ENCODE measurements at places on chromosomes 2 and 18.

GRCh38 chr2:16114070-16114469 lies 173.7 kb downstream of the MYCN start:
- DNase-seq = no peak

GRCh38 chr2:64225491-64225890 lies 81.3 kb upstream of the PELI1 start:
- DNase-seq = peak; percentile 46

DNA sequence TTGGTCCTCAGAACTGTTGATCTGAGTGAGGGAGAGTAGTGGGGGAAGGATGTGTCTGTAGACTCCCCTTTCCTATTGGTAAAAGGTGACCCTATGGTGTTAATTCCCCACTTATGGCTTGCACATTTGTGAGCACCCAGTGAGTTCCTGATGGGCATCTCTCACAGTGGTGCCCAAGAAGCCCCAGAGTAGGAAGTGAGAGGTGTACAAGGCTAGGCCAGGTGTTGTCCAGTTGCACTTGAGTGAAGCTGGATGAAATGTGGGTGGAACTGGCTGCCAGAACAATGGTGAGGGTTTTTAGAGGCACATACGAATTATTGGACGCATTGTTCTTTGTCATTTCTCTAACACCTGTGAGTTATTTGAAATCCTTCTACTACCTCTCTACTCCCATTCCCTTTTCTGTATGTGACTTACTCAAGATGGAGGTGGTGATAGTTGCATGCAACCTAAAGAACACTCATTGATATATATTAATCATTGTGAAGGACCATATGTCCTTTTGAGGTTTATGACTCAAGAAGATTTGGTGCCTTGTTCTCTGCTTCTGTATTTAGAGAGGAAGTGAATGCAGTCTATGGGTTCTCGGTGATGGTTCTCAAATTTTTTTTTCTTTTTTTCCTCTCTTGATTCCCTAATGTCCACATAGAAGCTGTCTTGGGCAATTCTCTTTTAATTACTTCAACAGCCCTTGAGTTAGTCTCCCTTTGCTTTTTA lies 162.7 kb downstream of the FSHR start:
- no peak for DNase-seq

DNA sequence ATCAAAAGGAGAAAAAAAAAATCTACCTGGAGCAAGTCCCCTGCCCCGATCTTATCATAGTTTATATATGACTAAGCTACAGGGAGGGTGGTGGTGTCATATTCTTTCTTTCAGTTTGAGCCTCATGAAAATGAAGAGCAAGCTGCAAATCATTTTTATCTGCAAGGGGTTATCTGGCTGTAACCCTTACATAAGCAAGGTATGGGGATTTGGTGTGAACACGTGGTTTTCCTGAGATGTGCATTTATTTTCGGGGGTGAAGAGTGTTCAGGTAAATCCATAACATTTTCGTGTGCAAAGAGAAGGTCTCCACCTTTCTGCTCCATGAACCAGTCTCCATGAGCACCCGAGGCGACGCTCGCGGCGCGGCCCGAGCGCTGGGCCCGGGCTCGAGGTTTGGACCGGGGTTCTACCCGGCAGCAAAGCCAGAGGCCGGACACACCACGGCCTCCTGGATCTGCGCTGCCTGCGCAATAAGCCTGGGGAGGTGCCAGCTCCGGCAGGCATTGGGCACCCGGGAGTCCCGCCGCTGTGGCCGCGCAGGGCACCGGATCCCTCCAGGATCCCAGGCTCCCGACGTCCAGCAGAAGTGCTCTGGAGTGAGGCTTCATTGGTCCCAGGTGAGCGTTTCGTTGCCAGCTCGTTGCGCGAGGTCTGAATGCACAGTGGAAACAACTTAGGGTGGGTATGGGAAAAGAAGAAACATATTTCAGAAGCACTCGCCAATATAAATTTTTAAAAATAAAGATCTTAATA lies 36.1 kb upstream of the GPD2 start:
- DNase-seq = peak; percentile 42

- DNase-seq = peak; percentile 16
Observed at GRCh38 chr2:143452817-143453451, 323.7 kb downstream of the ARHGAP15 start.

GRCh38 chr2:157261199-157261782 lies 3.8 kb downstream of the GALNT5 start:
- DNase-seq = peak; percentile 69

GRCh38 chr18:62399276-62399675 lies 74.2 kb downstream of the TNFRSF11A start:
- no peak for DNase-seq

DNA sequence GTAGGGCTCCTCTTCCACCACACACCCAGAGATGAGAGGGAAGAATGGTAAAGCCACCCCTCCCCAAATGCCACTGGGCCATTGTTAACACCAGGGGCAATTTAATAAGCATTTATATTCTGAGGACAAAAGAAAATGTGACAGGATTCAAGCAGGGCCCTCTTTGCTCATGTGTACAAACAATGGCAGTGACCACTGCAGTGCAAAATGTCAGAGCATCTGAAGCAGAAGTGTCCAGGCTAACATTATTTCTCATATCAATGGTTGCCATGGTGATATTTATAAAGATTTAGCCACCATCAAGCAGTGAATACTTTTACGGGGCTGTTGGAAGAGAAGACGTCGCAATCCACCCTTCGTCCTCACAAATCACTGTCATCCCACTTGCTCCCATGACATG lies 10.8 kb upstream of the EPB41L3 start:
- DNase-seq = no peak

GRCh38 chr2:88027697-88028389 lies 11.5 kb upstream of the RNU2-63P start:
- DNase-seq = no peak

- no peak for DNase-seq
Observed at GRCh38 chr18:7084080-7085065, 33.2 kb downstream of the LAMA1 start.

DNA sequence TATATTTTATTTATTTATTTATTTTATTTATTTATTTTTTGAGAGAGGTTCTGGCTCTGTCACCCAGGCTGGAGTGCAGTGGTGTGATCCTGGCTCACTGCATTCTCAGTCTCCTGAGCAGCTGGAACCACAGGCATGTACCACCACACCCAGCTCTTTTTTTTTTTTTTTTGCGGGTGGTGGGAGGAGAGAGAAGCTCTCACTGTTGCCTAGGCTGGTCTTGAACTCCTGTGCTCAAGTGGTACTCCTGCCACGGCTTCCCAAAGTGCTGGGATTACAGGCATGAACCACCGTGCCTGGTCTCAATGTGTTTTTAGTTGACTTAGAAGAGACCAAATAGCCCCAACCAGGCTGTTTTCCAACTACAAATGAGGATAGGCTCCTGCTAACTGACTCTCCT lies 80.7 kb downstream of the PDCL3 start:
- DNase-seq = no peak

GRCh38 chr2:225668606-225669266 lies 269.2 kb downstream of the NYAP2 start:
- DNase-seq = peak; percentile 8

- DNase-seq = no peak
Observed at GRCh38 chr2:73103018-73103542, 9.7 kb downstream of the RAB11FIP5 start.

DNA sequence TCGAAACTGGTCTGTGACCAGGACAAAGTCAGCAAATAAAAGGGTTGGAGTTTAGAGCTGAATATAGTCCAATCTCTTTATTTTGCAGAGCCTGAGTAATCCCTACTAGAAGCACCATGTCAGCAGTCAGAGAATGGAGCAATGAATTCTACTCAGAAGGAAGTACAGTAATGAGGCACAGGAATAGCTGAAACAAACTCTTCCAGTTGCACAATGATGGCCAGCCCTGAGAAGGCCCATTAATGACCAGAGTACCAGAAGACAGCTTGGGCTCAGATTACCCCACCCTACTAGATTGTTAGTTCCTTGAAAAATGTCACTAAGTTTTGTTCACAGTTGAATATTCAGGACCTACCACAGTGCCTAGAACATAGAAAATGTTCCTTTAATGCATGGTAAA lies 40.3 kb upstream of the SCG2 start:
- DNase-seq = no peak

GRCh38 chr2:121326628-121327027 lies 41.6 kb upstream of the TFCP2L1 start:
- no peak for DNase-seq

- DNase-seq = no peak
Observed at GRCh38 chr2:150030436-150031190, 443.0 kb upstream of the MMADHC start.

DNA sequence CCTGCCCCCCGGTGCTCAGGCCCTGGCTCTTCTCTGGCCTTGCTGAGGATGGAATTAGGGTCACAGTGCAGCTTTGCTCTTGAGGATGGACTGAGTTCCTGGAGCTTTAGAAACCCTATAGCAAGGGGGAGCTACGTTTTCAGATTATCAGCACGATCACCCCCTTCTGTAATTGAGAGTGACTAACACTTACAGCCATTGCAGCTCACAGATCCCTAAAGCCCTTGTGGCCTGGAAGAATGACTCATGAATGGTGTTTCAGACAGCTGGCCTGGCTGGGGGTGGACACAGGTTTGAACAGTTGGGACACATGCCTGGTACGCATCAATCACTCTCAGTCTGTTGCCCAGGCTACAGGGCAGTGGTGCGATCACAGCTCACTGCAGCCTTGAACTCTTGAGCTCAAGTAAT lies 79.7 kb upstream of the IGFBP5 start:
- no peak for DNase-seq

- no peak for DNase-seq
Observed at GRCh38 chr2:234533626-234534025, 36.7 kb upstream of the ARL4C start.

- DNase-seq = peak; percentile 41
Observed at GRCh38 chr2:231929961-231930592, 3.9 kb upstream of the NPPC start.

DNA sequence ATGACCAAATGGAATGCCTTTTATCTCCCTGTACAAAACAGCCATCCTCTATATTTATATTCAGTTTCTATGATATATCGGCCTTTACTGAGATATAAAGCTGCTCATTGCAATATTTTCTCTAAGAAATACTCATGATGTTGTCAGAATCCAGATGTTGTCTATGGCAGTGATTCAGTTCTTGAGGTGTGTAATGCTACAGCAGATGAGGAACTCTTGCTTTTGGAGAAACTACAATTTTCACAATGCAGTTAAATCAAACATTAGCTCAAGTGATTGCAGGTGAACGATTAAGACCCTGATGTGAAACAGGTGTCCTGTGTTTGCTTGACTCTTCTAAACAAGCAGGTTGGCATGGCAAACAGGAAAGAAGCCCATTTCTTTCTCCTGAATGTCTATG lies 256.2 kb upstream of the CDH20 start:
- no peak for DNase-seq

- DNase-seq = no peak
Observed at GRCh38 chr2:134395779-134396178, 141.9 kb downstream of the MGAT5 start.

DNA sequence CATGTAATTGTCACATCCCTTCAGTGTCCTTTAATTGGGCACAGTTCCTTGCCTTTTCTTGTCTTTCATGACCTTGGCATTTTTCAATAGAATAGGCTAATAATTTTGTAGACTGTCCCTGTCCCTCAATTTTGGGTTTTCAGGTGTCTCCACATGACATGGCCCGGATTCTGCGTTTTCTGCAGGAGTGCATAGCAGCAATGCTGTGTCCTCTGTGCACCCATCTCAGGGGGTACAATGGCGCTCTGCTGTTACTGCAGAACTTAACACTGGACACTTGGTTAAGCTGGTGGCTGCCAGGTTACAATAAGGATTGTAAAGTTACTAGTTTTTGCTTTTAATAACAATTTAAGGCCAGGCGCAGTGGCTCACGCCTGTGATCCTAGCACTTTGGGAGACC lies 51.3 kb downstream of the INPP5D start:
- DNase-seq = no peak

DNA sequence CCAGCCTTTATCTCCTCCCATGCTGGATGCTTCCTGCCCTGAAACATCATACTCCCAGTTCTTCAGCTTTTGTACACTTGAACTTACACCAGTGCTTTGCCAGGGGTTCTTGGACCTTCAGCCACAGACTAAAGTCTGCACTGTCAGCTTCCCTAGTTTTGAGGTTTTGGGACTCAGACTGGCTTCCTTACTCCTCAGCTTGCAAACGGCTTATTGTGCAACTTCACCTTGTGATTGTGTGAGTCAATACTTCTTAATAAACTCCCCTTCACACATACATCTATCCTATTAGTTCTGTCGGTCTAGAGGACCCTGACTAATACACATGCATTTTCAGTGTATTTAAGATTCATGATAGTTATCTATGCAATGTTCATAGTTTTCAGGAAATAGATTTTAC lies 35.8 kb upstream of the ZNF804A start:
- no peak for DNase-seq

DNA sequence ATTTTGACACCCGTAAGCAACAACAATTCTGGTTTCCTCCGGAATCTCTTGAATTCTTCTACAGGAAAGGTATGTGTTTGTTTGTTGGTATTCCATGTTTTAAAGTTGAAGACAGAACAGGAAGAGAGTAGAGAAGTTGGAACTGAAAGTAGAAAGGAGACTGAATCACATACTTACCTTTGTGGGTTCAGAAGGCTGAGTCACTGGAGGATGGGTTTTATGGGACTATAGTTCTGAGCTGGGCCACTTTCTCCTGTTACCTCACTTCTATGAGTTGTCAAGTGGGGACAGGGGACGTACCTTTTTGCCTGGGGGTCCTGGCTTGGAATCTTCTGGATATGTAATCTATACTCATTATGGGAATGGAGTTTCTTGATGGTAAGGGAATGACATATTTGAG lies 40.9 kb downstream of the KDM3A start:
- peak; percentile 39 for DNase-seq

DNA sequence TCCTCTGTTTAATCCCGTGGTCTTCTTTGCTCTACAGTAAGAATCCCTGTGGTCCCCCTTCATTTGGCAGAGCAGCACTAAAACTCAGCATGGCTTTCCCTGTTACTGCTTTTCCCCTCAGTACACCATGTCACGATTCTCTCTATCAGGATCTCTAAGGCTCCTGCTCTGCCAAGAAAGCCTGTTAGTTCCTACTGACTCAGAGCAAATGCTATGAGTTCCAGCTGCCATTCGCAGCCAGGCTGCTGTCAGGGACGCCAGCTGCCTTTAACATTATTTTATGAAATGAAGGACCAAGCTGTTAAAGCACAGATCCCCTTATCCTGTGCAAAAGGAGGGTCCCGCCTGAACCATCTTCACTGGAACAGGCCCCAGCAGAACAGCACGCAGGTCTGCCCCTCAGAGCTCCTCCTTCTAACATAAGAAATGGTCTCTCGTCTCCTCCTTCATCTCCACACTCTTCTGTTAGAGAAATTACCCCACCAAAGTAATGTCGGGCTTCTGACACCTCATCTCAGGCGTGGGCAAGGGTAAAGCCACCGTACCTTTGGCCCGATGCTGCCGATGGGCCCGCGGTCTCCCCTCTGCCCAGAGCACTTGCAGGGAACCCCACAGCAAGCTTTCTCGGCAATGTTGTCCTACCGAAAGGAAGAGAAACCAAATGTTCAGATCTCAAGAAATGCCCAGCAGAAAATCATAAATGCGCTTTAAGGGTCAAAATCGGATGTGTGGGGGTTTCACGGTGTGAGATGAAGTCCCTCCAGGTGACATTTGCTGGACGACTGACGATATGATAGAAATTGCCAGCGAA lies 52.6 kb downstream of the COL6A3 start:
- DNase-seq = no peak

Measured in activated T-cell treated with anti-CD3 and anti-CD28 coated beads, Interleukin-2, amount 50 U/mL, for 72 hours (primary cell).